ENCODE measurements at places on chromosomes 11 and 22.

GRCh38 chr11:10287766-10288715 lies 6.0 kb downstream of the SBF2 start:
- DNase-seq, result no peak

- no peak for DNase-seq
Measured at GRCh38 chr11:127017482-127017881, 16.9 kb upstream of the KIRREL3 start.

- no peak for DNase-seq
Measured at GRCh38 chr11:130480711-130481140, 32.3 kb downstream of the ADAMTS15 start.

- DNase-seq, result no peak
Measured at GRCh38 chr22:47129902-47130635, 367.6 kb downstream of the TBC1D22A start.

DNA sequence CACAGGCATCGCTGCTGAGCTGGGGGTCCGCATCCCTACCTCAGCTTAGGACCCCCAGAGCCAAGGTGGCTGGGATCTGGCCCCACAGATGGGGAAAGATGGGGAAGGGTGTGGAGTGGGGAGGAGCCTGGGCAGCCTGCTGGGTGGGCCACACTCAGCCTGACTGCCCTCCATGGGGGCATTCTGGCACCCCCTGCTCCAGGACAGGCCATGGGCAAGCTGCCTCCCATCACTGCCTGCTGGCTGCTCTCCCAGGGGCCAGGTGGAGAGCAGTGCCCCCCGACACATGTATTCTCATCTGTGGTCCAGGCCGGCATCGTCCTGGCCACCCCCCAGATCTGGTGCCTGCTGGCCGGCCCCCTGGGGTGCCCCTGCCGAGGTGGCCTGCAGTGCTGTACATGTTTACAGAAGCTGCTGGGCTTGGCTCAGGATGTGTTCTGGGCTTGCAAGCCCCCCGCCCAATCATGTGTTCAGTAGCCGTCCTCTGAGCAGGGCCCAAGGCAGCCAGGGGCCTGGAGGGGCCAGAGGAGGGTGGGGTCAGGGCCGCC lies 7.8 kb upstream of the MYRF start:
- DNase-seq, result no peak

GRCh38 chr22:44338906-44339305 lies 26.2 kb upstream of the SHISAL1 start:
- no peak for DNase-seq

DNA sequence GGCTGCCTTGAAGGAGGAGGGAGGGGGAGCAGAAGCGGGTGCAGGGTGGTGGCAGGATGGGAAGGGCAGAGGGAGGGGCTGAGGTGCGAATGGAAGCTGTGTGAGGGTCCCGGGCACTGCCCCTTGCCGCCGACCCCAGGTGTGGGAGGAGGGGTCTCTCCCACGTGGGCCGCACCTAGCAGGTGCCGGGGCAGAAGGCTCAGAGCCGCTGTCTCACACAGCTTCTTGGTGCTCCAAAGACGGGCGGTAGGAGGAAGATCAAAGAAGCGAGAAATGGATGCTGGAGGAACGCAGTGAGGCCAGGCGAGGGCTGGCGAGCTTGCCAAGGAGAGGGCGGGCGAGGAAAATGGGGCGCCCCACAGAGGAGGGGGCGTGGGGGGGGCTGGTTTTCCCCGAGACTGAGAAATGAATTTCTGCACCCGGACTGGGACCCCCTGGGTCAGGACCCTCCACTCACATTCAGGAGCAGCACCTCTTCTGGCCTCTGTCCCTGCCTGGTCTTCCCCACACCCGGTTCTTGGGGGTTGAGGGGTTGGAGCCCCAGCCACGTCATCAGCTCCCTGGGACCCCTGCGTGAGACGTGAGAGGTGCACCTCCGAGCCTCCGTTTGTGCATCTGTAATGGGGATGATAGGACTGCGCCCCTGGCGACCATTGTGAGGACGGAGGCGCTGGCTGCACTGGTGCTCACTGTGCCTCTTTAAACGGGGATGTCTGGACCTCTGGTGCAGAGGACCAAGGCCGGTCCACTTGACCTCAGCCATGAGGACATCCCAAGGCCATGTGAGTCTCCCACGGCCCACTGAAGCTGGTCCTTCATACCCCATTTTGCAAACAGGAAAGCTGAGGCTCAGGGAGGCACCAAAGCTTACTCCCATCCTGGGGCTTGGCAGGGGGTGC lies 16.8 kb downstream of the LSP1 start:
- no peak for DNase-seq

DNA sequence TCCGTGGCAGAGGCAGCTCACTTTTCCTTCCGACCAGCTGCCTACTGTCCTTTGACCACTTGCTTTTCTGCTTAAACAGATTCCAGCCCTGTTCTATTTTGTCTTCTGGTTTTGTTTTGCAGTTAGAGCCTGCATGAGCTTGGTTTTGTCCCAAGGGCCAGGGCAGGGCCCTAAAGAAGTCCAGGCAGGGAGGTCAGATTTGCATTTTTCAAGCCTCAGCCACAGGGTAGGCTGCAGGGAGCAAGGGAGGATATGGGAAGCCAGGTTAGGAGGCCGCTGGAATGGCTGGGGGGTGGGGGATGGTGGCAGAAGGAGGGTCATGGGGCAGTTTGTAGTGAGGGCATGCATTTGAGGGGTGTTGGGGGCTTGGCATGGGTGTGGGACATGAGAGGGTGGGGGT lies 23.1 kb downstream of the FADD start:
- peak; percentile 50 for DNase-seq

DNA sequence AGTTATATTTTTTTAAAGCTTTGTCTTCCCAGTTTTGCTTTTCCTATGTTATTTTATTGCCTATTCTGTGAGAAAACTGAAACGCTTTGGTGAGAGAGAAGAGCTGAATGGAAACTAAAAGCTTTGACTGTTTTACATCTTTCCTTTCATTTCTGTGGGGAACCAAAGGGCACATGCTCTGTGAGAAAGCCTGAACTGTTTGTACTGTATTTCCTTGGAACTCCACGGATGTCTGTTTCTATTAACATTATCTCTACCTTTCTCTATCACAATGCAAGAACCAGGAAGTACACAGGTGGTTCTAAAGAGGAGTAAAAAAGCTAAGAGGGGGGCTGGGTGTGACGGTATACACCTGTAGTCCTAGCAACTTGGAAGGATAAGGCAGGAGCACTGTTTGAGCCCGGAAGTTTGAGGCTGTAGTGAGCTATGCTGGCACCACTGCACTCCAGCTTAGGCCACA lies 43.8 kb downstream of the CELF1 start:
- DNase-seq, result no peak

GRCh38 chr11:90701716-90702115 lies 478.9 kb upstream of the CHORDC1 start:
- DNase-seq, result no peak

- no peak for DNase-seq
Measured at GRCh38 chr22:49967706-49968208, 7.2 kb downstream of the PIM3 start.

DNA sequence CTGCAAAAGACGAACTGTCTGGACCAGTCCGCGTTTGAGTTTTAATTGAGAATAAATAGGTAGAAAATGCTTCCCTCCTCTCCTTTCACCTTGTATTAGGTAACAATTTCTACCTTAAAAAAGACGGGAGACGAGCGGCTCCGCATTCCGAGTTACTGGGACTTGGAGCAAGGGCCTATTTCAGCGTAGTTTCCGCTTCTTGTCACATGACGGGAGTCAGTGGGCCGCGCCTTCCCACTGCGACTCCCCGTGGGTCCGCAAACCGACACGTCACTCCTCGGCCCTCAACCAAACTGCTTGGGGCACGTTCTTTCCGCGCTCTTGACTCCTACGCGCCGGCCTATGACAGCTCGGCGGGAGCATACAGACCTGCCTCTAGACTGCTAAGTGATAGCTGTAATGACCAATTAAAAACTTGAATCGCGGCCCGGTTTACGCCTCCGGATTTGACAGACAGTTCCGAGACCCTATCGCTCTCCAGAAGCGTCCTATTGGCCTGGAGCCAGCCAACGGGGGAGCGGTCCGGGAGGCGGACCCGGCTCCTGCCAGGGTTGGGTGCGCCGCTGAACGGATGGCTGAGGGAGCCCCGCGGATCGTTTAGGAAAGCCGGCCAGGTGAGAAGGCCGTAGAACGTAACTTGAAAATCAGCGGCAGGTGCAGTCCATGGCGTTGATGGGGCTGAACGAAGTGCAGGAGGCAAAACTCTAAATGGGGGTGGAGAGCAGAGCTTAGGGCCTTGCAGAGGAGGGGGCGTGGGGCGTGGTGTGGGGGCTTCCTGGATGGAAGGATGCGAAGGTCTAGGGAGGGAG lies at the start of gene STT3A:
Gene STT3A, plus strand, starts transcription at position 548 of the 809 bp plus-strand sequence. CDS start 3,064 bp downstream, outside the sequence.
- DNase-seq, result peak; percentile 100

DNA sequence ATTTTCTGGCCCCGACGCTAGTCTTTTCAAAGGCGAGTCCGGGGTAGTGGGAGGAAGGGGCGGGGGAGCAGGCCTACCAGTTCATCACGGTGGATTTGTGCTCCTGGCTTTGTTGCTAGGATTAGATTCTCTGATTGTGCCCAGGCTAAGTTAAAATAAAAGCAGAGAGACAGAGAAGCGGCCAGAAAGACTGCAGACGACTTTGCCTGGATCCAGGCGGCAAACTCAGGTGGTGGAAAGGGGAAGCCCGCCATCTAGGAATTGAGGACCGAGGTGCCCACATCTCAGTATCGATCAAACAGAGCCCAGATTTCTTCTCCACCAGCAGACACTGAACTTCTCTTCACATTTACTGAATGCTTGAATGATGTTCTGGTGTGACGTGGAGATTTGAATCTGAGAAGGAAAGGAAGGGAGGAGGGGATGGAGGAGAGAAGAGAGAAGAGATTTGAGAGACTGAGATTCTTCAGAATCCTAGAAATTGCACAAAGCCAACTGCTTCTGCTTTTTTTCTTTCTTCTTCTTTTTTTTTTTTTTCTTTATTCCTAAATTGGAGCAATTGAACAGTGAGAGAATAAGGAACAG lies 2.7 kb downstream of the FAT3 start:
- DNase-seq, result peak; percentile 94

Measured in NCI-H526 (cell line).